ENCODE measurements at places on chromosomes 5 and 9. TPM values are rescaled to one million over a fixed set of nuclear protein-coding genes. Genes with fewer than 3 reads are reported as not detected.

ZNF366 gene
- total RNA-seq, result 6.0 TPM

FBP2 gene
- total RNA-seq, result not detected

PPIC gene
- 26.4 TPM for total RNA-seq

SPIN1 gene
- 47.3 TPM for total RNA-seq

TMEM174 gene
- not detected for total RNA-seq

CARD9 gene
- total RNA-seq, result 3.8 TPM

FAM169A gene
- total RNA-seq, result 2.3 TPM

SPATA6L gene
- 18.2 TPM for total RNA-seq

DNA sequence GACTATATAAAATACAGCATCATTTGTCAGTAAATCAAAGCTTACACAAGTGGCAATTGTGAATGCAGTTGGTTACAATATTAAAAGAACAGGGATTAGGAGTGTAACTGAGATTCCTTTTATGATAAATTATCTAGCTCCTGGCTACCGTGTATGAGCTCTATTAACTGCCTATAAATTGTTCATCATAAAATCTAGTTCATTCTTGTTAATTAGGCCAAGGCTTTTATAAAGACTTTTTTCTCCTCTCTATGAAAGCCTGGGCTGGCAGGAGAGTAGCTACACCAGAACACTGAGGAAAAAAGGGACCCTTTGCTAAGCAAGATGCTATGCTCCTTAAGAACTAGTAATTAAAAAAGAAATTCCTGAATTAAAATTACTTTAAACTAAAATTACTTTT is 132.4 kb upstream of the MEF2C start:
- H3K27ac ChIP-seq, result no peak overlapping the region
- DNase-seq, result no peak
- H3K36me3 ChIP-seq, result no peaks in the 10 kb centered on the region

DNA sequence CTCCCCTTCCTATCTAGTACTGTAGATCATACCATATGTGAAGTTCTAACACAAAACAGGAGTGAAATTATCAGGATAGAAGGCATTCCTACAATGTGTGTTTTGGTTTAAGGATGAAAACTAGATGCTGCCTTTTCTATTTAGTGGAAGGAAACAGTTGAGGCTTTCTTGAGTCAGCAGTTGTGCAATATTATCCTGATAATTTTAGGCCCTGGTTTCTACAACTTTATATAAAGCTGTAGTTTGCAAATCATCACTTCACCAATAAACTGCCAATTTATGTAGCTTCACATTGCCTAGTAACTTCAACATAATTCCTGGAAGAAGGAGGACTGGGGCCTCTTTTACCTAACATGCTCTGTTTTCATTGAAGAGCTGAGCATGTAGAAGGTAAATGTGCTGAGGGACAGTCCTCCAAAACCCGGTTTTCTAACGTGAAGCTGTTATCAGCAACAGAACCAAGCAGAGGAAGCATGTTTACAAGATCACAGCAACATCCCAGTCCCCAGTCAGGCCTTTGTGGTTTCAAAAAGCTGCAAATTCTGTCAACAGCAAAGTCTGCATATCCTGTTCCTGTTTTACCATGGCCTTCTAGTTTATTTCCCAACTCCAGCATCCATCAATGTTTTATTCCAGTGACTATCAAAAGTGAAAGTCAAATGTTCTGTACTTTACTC is 513.4 kb upstream of the MEF2C start:
- no peaks in the 10 kb centered on the region for H3K27me3 ChIP-seq
- no peaks in the 10 kb centered on the region for H3K36me3 ChIP-seq
- DNase-seq, result no peak
- H3K4me1 ChIP-seq, result peaks cover 6% of the 10 kb centered on the region
- no peak overlapping the region for H3K4me3 ChIP-seq

DNA sequence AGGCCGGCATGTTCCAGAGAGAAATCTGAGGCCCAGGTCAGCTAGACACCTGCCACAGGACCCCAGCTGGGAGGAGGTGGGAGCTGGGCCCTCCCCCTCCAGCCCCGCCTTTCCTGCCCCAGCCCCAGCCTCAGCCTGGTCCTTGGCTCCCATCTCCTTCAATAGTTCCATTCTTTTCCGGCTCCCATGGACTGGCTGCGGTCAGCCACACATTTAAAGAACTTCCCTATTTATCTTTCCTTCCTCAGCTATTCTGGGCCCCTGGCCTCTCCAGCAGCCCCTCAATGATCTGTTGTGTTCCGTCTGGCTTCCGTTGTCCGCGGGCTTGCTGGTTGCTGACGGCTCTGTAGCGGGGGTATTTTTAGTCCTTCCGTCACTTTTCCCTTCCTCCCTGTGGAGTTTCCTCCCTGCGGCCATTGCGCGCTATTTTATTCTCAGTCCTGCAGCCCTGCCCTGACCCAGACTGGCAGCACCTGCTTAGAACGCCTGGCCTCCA is 73.8 kb downstream of the AMBP start:
- DNase-seq, result peak; percentile 64
- peaks cover 10% of the 10 kb centered on the region for H3K36me3 ChIP-seq

- H3K36me3 ChIP-seq, result no peaks in the 10 kb centered on the region
- DNase-seq, result peak; percentile 6
- H3K27me3 ChIP-seq, result no peaks in the 10 kb centered on the region
Measured at GRCh38 chr9:29245351-29245750, 1672.1 kb upstream of the C9orf72 start.

DNA sequence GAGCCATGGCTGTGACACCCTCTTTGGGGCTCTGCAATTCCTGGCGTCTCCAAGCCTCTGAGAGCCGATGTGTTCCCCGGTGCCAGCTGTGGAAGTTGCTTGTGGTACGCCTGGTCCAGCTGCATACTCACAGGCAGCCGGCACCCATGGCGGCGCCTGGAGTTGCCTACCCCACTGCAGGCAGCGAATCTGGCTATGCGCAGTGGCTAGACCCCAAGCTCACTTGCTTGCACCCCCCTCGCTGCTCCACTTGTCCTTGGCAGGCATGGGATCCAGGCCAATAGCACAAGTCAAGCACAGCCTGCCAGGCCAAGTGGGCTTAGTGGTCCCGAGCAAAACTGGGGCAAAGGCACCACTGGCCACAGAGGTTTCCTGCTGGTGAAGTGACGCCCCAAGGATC is 24.7 kb upstream of the GABRA6 start:
- no peak for DNase-seq
- H3K4me3 ChIP-seq, result no peak overlapping the region
- H3K4me1 ChIP-seq, result no peaks in the 10 kb centered on the region
- no peak overlapping the region for H3K27ac ChIP-seq

- H3K27ac ChIP-seq, result no peak overlapping the region
- H3K4me3 ChIP-seq, result no peak overlapping the region
- no peaks in the 10 kb centered on the region for H3K36me3 ChIP-seq
- no peaks in the 10 kb centered on the region for H3K27me3 ChIP-seq
- no peaks in the 10 kb centered on the region for H3K4me1 ChIP-seq
- DNase-seq, result no peak
Measured at GRCh38 chr9:135565141-135565628, 3.6 kb downstream of the PAEP start.

GRCh38 chr5:149603920-149604319 is 22.6 kb downstream of the ARHGEF37 start:
- no peak overlapping the region for H3K4me3 ChIP-seq
- H3K4me1 ChIP-seq, result no peaks in the 10 kb centered on the region
- H3K36me3 ChIP-seq, result peaks cover 11% of the 10 kb centered on the region
- DNase-seq, result no peak

GRCh38 chr9:135098400-135099105 is 11.1 kb downstream of the OLFM1 start:
- H3K27ac ChIP-seq, result no peak overlapping the region
- H3K36me3 ChIP-seq, result no peaks in the 10 kb centered on the region
- no peaks in the 10 kb centered on the region for H3K27me3 ChIP-seq
- DNase-seq, result peak; percentile 35

GRCh38 chr5:31435730-31436129 is 96.2 kb downstream of the DROSHA start:
- H3K4me1 ChIP-seq, result no peaks in the 10 kb centered on the region
- H3K27ac ChIP-seq, result no peak overlapping the region
- H3K27me3 ChIP-seq, result no peaks in the 10 kb centered on the region
- H3K4me3 ChIP-seq, result no peak overlapping the region
- H3K36me3 ChIP-seq, result peaks cover 4% of the 10 kb centered on the region
- no peak for DNase-seq

DNA sequence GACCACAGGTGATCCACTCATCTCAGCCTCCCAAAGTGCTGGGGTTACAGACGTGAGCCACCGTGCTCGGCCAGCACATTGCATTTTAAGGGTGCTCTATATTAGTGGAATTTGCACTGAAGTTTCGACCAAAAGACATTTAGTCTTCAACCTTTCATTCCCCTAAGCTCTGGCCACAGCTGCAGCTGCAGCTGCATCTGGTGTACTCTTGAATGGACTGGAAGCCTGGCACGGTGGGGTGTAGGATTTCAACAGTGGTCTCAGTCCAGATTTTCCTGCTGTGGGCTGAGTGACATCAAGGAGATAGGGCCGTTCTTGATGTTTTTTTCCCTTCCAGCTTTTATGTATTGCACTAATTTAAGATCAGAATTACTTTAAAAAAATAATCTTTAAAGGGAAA is 255.2 kb downstream of the PDZD2 start:
- DNase-seq, result no peak
- H3K4me3 ChIP-seq, result no peak overlapping the region
- no peak overlapping the region for H3K27ac ChIP-seq
- H3K27me3 ChIP-seq, result no peaks in the 10 kb centered on the region
- peaks cover 11% of the 10 kb centered on the region for H3K4me1 ChIP-seq
- H3K36me3 ChIP-seq, result no peaks in the 10 kb centered on the region

GRCh38 chr5:159781626-159782157 is 134.6 kb upstream of the ADRA1B start:
- no peaks in the 10 kb centered on the region for H3K36me3 ChIP-seq
- no peak overlapping the region for H3K4me3 ChIP-seq
- no peak for DNase-seq
- no peaks in the 10 kb centered on the region for H3K4me1 ChIP-seq
- no peak overlapping the region for H3K27ac ChIP-seq

- no peak for DNase-seq
- H3K36me3 ChIP-seq, result no peaks in the 10 kb centered on the region
- H3K27ac ChIP-seq, result no peak overlapping the region
- H3K4me1 ChIP-seq, result no peaks in the 10 kb centered on the region
- no peak overlapping the region for H3K4me3 ChIP-seq
Measured at GRCh38 chr5:88758591-88758990, 124.4 kb downstream of the MEF2C start.

DNA sequence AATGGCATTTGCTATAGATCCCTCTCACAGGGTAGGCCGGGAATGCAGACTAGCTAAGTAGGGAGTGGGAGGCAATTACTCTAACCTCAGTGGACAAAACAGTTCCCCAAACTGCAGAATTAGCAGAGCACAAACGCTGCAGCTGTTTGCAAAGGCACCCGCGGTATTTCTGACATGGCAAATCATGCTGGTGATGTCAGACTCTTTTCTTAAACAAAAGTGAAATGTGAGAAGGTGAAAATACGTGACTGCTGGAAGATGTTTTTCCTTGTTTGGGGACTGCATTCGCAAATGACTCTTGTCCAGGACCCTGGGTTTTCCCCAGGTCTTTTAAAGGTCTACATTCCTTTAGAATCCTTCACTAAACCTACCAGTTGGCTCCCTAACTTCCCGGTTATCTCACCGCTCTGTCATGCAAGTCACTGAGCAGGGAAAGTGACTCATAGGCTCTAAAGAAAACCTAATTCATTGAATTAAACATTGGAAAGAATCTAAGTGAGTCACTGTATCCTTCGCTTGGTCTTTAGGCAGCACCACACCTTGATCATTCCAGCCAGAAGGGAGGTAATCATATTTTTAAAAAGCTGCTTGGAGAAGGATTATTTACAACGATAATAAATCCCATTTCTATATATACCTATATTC is 91.5 kb upstream of the DNAH5 start:
- no peaks in the 10 kb centered on the region for H3K36me3 ChIP-seq
- no peaks in the 10 kb centered on the region for H3K27me3 ChIP-seq
- H3K4me1 ChIP-seq, result peaks cover 10% of the 10 kb centered on the region
- no peak overlapping the region for H3K4me3 ChIP-seq
- DNase-seq, result peak; percentile 67

DNA sequence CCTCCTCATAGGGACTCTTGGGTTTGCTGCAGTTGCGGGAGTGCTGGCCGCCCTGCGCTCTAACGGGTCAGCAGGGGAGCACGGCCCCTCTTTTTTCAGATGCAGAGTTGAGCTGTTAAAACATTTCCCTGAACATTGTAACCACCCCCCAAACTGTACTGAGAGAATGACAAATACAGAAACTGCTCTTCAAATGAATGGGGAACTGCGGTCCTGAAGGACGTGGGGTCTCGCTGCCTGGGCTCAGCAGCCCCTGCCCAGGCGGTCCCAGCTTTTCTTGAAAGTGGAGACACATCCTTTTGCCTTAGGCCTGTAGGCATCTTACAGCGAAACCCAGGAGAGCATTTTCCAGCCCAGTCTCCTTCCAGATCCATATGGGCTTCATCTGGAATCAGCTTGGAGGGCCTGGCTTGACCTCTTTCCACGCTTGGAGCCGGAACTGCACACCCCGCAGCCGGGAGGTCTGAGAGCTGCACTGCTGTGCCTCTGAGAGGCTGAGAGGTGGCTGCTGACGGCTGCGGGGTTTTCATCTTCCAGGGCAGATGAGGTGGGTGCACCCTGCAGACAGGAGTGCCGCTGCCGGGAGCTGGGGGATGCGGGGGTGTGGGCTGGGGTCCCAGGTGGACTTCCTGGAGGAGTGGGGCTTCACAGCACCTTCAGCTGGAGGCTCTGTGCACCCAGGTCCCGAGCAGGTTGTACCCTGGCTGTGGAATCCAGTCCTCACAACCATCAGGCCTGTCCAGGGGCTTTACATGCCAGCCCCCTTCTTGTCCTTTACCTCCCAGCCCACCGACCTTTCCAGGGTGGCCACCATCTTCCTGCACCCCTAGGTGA is 1.2 kb upstream of the AGPAT2 start:
- no peak overlapping the region for H3K4me3 ChIP-seq
- H3K36me3 ChIP-seq, result no peaks in the 10 kb centered on the region
- H3K4me1 ChIP-seq, result peaks cover 3% of the 10 kb centered on the region
- H3K27me3 ChIP-seq, result no peaks in the 10 kb centered on the region

DNA sequence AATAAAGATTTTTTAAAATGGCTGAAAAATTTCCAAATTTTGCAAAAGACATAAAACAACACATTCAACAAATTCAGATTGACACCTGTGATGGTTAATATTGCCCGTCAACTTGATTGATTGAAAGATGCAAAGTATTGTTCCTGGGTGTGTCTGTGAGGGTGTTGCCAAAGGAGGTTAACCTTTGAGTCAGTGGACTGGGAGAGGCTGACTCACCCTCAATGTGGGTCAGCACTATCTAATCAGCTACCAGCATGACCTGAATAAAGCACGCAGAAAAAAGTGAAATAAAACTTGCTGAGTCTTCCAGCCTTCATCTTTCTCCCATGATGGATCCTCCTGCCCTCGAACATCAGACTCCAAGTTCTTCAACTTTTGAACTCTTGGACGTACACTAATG is 868.0 kb upstream of the CTNND2 start:
- H3K27me3 ChIP-seq, result no peaks in the 10 kb centered on the region
- H3K4me1 ChIP-seq, result no peaks in the 10 kb centered on the region
- H3K4me3 ChIP-seq, result no peak overlapping the region
- no peak for DNase-seq
- H3K36me3 ChIP-seq, result no peaks in the 10 kb centered on the region

DNA sequence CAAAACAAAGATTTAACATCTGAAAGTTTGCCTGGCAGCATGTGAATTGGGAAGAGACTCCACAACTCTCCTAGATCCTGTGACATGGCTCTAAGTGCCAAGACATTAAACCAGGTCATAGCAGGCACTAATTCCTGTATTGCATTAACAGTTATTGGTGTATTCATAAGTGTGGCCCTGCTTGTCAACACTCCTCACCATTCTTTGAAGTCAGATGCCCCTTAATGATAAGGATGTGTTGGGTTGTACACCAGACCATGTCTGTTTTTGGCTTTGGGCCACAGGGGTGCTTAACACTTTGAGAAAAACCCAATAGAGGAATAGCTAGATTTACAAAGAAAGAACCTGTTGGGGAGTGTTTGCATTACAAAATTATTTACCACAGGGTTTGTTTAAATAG is 43.4 kb upstream of the PDE8B start:
- DNase-seq, result no peak
- no peaks in the 10 kb centered on the region for H3K36me3 ChIP-seq
- H3K27me3 ChIP-seq, result no peaks in the 10 kb centered on the region
- no peak overlapping the region for H3K27ac ChIP-seq
